Right atrium auricular region (tissue), 2 donors: ENCODE measurements at places on chromosomes 13 and 19. TPM values are rescaled to one million over a fixed set of nuclear protein-coding genes. Genes with fewer than 3 reads are reported as not detected.

DNA sequence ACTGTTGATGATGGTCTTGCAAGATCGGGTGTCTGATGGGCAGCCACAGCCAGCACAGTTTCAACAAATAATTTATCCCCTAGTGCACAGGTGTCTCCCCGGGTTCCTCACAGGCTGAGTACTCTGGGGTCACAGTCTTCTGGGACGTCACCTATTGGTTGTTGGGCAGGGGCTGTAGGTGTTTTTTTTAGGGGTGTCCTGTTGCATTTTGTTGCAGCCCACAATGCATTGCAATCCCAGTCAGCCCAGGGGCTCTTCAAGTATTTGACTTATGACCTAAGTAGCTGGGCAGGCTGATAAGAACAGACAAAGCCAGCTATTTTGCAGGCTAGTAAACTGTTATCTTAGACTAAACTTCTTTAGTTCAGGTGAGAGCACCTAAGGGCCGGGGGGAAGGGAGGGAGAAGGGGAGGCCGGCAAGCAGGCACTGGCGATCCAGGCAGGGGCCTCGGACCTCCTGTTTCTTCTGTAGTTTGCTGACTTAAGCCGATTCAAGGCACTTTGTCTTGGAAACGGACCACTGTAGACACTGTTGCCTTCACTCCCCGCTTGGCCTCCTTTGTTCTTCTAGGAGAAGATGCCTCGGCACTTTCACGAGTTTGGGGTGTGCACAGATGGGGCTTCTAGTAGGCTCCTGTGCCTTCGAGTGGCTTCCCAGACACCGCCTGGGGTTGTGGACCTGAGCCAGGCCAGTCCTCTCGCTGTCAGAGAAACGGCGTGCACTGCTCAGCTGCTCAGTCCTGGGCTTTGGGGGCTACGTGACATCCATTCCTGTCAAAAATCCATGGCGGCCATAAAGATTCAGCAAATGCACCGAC lies 33.9 kb upstream of the GRTP1 start:
- DNase-seq: no peak

- DNase-seq: no peak
These were observed 5.3 kb downstream of the NDUFA3 start for GRCh38 chr19:54107876-54108490.

DNA sequence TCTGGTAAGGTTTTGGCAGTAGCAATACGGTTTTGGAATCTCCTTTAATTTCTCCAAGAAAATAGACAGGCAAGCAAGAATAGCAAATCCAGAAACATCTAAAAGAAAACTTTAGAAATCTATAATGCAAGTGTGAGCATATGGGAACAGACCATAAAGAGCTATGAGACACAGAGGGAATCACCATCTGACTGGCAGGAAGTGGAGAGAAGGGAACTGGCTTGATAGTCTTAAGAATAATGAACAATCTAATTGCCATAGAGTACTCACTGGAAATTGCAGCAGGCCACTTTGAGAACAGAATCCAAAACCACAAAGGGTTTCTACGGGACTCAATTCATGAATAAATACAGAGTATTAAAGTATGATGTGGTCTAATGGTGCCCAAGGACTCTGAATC lies 39.6 kb upstream of the MIR17HG start:
- no peak for DNase-seq

DNA sequence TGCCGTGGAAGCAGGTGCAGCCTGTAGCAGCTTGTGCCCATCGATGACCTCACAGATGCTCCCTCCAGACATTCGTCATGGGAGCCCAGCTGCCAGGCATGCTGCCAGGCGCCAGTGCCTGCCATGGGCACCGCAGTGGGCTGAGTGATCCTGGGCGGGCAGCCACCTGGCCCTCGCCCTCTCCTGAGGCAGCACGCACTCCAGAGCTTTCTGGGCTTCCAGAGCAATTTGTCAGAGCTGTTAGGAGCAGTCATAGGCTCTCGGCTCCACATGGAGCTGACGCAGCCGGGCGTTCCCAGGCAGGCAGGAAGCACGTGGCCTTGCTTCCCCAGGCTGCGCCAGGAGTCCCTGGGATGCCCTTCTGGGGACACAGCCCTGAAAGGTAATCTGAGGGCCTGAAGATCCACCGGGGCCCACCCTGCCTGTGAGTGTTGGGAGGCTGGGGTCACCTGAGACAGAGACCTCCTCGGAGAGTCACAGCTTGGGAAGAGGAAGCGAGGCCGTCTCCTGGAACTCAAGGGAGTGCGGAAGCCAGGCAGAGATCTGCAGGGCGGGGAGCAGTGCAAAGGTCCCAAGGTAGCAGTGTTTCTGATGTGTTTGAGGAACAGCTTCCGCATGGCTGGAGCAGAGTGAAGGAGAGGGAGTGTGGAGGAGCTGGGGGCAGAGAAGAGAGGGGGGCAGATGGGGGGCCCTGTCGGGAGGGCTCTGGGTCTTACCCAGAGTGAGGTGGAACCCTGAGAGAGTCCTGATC lies 50.6 kb downstream of the DPF1 start:
- DNase-seq: peak; percentile 73

DNA sequence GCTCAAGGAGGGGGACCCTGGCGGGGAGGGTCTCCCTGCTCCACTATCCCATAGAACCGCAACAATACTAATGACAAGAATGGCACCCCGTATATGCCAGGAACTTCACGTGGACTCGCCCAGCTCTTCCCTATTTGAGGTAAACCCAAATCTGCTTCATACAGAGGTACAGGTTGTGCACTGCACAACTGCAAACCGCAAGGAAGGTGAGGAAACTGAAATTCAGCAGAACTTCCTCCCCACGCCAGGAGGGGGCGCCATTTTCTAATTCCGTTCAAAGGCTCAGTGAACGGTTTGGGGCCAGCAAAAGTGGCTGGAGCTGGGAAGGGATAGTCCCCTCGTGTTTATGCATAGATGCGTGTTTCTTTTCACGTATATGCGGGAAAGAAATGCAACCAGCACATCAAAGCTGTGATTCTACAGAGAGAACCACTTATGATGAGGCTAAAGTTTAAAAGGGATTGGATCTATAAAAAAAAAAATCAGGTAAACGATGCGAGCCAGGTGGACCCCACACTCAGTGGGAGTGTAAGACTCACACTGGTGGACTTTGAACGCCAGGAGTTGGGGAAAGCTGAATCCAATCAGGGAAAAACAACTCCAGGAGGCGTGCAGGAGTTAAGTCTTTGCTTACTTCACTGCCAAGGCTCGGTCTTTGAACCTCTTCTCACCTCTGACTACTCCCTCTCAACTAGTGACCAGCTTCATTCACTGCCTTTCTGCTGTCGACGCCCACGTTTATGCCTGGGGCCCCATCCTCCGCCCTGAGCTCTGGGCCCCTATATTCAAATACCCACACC lies 20.3 kb downstream of the C19orf81 start:
- no peak for DNase-seq

- DNase-seq: no peak
These were observed 79.2 kb downstream of the IRS2 start for GRCh38 chr13:109707044-109707741.

DNA sequence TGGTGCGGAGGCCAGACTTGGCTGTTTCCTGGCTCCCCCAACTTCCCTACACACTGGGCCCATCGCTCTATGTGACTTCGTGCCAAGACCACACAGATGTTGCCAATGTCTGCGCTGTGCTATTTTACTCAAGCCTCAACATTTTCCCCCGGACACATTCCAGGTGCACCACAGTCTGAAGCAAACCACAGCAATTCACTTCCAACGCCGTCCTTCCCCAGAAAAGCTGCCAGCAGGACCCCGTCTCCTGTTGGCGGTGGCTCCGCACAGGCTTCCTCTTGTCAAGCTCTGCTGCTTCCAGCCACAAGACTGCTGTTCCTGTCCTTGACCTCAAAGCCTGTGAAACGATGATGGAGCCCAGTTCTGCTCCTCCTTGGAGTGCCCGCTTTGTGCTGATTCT lies 100.7 kb downstream of the CRYL1 start:
- DNase-seq: no peak

GRCh38 chr19:52691215-52691610 lies 43.6 kb downstream of the ZNF611 start:
- DNase-seq: no peak

- DNase-seq: no peak
These were observed 221.4 kb upstream of the SLC10A2 start for GRCh38 chr13:103287659-103288058.

DNA sequence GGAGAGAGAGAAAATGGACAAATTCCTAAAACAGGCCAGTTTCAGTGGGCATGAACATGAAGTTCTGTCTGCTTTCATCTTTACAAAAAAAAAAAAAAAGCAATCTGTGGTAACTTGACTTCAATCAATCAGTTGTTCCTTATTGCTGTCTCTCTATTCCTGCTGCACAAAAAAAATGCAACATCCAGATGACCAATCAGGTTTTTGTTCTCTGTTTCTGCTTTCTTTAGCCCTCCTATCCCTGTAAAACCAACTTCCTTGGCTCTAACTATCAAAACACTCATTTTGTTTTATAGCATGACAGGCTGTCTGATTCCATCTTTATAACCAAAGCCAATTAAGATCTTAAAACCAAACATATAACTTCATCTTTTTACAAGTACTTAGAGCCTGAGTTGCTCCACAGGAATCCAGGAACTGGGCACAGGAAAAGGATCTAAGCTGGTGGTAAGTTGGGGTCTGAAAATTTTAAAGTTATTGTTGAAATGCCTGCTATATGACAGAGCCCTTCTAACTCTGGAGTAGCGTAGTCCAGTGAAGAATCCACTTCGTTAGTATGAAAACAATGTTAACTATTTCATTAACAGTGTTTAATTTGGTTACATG lies at the start of gene FPR3:
Gene FPR3, plus strand, starts transcription at position 273 of the 606 bp plus-strand sequence. CDS start 28,592 bp downstream, outside the sequence.
- no peak for DNase-seq

GRCh38 chr19:42420055-42420544 lies 7.1 kb downstream of the LIPE start:
- no peak for DNase-seq

DNA sequence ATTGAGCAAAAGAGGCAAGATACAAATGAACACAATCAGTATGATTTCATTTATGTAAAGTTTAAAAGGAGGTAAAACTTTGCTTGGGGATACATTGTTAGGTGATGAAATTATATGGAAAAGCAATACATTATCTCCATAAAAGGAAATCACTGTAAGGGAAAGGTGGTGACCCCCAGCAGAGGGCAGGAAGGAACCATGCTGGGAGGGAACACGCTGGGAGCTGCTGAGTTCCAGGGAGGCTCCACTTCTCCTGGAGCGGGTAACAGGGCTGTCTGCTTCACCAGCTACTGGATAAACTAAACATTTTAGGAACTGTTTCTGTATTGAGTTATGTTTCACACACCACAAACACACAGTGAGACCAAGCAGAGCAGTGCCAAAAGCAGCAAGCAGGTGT lies 91.2 kb downstream of the KATNAL1 start:
- no peak for DNase-seq

DNA sequence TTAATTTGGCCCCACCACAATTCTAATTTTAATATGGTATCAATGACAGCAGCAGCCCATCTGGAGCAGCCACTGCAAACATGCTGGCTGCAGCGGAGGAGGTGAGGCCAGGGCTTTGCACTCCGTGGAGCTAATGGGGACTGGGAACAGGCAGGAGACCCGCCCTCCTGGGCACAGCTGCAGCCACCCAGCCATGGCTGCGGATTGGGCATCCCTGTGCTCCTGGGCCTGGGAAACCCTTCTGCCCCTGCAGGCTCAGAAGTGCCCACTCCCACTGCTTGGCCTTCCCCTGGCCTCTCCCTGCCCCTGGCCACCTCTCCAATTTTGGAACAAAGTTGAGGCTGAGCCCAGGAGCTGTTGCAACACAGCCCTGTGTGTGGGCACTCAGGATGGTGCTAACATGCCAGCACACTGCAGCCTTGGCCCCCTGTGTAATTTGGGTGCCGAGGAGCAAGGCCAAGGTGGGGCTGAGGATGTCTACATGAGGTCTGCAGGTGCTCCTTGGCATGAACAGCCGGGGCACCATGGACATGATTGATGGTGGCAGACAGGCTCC lies 123.6 kb downstream of the PCDH9 start:
- no peak for DNase-seq

DNA sequence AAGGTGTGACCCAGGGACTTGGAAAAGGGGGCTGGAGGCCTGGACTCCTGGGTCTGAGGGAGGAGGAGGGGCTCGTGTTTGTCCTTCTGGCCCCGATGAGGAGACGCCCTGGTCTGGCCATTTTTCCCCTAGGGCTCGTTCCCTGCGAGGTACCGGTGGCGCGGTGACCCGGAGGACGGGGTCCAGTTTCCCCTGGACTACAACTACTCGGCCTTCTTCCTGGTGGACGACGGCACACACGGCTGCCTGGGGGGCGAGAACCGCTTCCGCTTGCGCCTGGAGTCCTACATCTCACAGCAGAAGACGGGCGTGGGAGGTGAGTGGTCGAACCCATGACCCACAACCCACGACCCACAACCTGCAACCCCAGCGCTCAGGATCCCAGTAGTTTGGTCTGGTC lies 10.8 kb downstream of the TRPM4 start:
- no peak for DNase-seq

GRCh38 chr13:28574617-28575142 lies 79.8 kb upstream of the FLT1 start:
- DNase-seq: peak; percentile 70

The GJB2 gene
- 0.20 TPM for total RNA-seq

The SNAPC2 gene
- 14.1 TPM for total RNA-seq

GRCh38 chr19:32682317-32682716 lies 6.7 kb downstream of the RGS9BP start:
- DNase-seq: no peak

The METTL21C gene
- total RNA-seq: not detected

The DCT gene
- 0.39 TPM for total RNA-seq

- no peak for DNase-seq
These were observed 7.3 kb upstream of the PRR19 start for GRCh38 chr19:42294471-42295137.

DNA sequence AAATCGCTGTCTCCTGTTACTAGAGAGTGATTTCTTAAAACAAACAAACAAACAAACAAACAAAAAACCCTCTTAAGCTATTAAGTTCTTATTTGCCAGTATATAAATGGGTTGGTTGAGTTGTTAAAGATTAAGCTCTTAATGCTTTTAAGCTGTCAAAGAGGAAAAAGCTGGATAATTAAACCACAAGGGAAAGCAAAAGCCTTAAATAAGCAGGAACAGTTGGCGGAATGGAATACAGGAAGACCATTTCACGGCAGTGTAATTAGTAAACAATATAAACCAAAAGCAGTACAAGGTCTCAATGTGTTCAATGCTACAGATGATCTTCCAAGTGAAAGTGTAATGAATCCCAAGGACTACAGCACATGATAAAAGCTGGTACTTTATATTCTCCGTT lies 32.2 kb upstream of the GGACT start:
- no peak for DNase-seq

- no peak for DNase-seq
These were observed 68.3 kb downstream of the DACH1 start for GRCh38 chr13:71798707-71799106.
